ENCODE measurements at places on chromosomes 2 and 18.

DNA sequence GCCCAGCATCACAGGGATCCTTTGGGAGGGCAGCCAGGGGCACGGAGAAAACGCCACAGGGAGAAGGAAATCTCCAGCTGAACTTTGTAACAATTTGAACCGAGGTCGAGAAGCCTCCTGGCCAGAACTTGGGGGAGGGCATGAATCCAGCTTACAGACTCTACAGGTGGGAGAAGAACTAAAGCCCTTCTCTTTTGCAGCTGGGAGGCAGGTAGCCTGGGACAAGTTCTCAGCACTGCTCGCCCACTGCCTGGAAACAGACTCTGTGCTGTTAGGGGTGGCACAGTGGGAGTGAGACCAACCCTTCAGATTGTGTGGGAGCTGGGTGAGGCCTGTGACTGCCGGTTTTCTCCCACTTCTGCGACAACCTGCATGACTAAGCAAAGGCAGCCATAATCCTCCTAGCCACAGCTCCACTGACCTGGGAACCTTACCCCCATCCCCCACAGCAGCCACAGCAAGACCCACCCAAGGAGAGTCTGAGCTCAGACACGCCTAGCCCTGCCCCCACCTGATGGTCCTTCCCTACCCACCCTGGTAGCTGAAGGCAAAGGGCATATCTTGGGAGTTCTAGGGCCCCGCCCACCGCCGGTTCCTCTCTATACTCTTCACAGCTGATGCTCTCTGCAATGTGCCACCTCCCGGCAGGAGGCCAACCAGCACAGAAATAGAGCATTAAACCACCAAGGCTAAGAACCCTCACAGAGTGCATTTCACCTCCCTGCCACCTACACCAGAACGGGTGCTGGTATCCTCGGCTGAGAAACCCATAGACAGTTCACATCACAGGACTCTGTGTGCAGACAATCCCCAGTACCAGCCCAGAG lies 136.0 kb upstream of the SIX2 start:
- no peak for DNase-seq

GRCh38 chr18:75757951-75758350 lies 330.4 kb upstream of the SMIM21 start:
- DNase-seq, result no peak

- DNase-seq, result no peak
Measured at GRCh38 chr2:45272549-45273265, 263.5 kb upstream of the SIX2 start.

DNA sequence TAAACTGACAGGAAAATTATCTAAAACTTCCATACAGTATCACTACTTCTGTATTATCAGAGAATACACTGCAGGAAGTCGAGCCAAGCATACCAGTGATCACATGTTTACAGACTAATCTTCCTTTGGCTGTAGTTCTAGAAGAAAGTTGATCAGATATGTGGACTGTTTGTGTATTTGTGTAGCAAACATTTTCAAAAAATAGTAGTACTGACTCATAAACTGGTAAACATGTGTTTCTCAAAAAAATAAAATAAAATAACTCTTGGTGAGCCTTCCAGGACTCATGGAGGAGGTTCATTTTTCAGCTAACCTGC lies 148.9 kb upstream of the SLC39A10 start:
- DNase-seq, result no peak

GRCh38 chr2:205496772-205497171 lies 185.5 kb upstream of the NRP2 start:
- DNase-seq, result no peak

- DNase-seq, result no peak
Measured at GRCh38 chr2:227595797-227596196, 2.9 kb upstream of the SCYGR2 start.

- no peak for DNase-seq
Measured at GRCh38 chr18:74217476-74218143, 69.3 kb downstream of the TIMM21 start.
